Vagina (tissue), 2 donors: ENCODE measurements at places on chromosomes 12 and 14.

GRCh38 chr12:13851828-13852227 lies 129.6 kb downstream of the GRIN2B start:
- no peak for DNase-seq

DNA sequence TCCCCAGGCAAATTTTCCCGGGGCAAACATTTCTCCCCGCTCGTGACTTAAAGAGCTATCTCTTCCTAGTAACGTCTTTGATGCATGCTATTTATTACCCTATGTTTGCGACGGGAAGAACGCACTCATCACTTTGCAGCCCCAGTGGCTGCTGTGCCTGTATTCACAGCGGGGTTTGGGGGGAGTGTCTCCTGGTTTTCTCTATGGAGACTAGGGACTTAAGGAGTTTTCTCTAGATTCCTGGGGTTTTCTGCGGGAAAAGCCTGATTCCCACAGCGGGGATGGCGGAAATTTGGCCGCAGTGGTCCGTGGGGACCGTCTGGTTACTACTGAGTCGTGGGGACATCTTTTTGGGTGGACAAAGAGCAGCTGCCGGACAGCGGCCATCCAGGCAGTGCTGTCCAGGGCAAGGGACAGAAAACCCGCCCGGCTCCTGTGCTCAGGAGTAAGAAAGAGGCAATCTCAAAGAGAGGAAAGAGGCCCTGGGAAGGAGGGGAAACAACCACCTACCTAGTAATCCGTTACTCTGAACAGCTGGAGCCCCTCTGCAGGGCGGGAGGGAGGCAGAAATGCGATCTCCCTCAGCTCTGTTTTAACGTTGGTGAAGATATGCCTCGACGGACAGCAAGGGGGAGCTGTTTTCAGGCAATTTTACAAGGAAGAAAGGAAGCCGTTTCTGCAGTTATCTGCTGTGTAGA lies 771 bp upstream of the AVPR1A start:
- DNase-seq = no peak

DNA sequence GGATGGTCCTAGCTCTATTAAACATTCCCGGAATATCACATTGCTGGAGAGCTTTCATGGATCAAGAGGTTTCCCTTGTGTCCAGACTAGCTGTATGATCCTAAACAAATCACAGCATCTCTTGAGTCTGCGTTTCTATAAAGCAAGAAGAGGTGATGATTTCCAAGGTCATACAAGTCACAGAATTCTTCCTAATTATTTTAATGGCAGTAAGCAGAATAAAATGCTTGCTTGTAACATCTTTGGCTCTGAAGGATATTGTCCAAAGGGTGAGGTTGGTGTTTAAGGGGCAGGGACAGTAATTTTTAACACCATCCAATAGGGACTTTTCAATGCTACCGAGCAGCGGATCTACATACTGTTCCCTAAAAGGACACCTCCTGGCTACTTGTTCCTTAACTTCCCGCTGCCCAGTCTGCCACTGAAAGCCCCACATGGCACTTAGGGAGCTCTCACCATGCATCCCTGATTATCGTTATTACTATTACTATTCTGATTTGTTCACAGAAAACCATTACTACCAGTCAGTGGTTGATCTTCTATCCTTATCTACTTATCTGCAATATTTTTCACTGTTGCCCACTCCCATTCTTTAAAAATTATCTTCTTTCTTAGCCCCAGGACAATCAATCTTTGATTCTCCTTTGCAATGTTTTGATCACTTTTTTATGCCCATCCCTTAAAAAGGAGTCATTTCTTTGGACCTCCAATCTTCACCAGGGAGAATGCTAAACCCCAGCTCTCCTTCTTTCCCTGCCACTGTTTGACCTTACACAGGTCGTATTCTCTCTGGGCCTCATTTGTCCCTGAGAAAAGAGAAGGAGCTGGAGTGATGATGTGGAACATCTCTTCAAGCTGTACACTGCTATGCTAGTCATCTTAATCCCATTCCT lies 4.0 kb upstream of the PCED1B start:
- no peak for DNase-seq

GRCh38 chr14:75252254-75252837 lies 26.3 kb upstream of the FOS start:
- DNase-seq = no peak

DNA sequence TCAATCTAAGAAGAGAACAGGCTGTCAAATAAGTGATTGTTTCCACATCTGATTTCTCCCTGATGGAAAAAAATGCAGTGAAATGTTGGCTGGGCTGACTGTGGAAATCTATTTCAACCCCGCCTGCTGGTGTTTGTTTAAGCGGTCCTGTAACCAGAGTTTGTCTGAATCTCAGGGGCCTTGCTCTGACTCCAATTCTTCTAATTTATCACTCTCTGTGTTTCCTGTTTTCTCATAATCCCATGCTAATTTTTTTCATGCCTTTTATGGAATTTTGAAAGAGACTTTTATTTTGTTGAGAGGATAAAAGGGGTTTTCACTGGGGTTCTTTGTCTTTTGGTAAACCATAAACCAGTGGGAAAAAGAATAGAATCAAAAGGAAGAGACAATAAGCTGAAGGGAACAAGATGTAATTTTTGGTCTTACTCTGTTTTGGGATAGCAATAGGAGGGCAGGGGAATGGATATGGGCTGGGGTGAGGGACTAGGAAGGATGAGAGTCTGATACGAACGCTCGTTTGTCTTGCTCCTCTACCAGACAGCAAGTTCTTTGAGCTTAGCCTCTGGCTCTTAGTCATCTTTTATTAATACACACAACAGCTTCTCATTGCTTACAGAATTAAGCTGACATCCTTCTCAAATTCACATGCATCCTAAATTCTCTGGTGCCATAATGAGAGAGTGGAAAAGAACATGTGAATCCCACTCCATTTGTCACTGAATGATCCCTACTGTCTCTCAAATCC lies 8.0 kb upstream of the MGP start:
- DNase-seq = no peak

DNA sequence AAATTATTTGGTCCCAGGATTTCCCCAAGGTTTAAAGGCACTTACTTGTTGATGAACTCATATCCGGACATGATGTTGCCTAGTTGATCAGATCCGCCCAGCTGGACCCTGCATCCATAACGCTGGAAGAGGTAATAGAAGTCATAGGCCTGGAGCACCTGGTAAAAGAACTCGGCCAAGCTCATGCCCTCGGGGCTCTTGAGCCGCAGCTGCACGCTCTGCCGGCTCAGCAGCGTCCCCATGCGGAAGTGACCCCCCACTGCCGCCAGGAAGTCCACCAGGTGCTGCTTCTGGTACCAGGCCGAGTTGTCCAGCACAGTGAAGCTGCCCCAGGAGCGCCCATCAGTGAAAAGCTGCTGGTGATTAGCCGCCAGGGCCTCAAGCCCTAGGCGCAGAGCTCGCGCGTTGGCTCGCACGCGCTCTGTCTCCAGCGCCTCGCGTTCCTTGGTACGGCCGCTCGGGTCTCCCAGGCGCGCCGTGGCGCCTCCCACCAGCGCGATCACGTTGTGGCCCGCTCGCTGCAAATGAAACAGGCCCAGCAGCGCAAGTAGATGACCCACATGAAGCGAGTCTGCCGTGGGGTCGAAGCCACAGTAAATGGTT lies 545 bp downstream of the YARS2 start:
- no peak for DNase-seq

- DNase-seq = no peak
Measured at GRCh38 chr12:51864833-51865670, 16.5 kb upstream of the FIGNL2 start.

- no peak for DNase-seq
Measured at GRCh38 chr12:42779186-42779859, 189.8 kb upstream of the PRICKLE1 start.

GRCh38 chr14:70655110-70655826 lies 13.6 kb downstream of the TTC9 start:
- no peak for DNase-seq

DNA sequence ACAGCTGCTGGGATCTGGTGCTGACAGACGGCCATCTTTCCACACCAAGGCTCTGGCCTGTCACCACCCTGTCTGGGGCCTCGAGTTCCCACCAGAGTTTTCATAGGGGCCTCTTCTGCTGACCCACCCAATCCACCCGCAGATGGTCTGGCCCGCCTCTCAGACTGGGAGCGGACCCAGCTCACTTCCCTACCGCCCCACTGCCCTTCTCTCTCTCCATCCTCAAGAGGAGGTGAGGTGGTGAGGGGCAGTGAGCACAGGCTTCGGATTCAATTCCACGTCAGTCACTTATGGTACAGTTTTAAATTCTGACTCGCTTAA lies 12.3 kb upstream of the RPS6KL1 start:
- DNase-seq = no peak

DNA sequence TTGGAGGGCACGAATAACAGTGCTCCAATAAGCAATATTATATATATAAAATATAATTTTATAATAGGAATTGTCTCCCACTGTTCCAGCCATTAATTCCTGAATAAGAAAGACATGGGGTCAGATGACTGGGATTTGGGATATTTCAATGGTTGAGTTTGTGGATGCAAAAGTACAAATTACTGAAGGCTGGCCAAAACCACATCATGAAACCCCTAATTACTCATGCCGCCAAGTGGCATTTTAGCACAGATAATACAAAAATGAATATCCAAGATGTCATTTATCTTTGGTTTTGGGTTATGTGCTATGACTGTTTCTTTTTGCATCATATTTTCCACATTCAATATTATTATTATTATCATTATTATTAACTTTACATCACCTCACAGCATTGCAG lies 261.4 kb upstream of the TBX3 start:
- no peak for DNase-seq

- no peak for DNase-seq
Measured at GRCh38 chr14:46008348-46008747, 643.2 kb downstream of the RPL10L start.

DNA sequence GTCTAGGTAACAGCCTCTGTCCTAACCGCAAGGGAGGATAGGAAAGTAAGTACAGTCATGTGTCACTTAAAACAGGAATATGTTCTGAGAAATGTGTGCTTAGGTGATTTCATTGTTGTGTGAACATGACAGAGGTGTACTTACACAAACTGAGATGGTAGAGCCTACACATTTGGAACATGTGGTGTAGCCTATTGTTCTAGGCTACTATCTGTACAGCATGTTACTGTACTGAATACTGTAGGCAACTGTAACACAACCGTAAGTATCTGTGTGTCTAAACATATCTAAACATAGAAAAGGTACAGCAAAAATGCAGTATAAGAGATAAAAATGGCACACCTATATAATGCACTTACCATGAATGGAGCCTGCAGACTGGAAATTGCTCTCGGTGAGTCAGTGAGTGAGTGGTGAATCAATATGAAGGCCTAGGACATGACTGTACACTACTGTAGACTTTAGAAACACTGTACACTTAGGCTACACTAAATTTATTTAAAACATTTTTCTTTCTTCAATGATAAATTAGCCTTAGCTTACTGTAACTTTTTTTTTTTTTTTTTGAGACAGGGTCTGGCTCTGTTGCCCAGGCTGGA lies 13.2 kb upstream of the MDM2 start:
- no peak for DNase-seq

GRCh38 chr12:106301241-106301610 lies 1.3 kb upstream of the TCP11L2 start:
- no peak for DNase-seq

DNA sequence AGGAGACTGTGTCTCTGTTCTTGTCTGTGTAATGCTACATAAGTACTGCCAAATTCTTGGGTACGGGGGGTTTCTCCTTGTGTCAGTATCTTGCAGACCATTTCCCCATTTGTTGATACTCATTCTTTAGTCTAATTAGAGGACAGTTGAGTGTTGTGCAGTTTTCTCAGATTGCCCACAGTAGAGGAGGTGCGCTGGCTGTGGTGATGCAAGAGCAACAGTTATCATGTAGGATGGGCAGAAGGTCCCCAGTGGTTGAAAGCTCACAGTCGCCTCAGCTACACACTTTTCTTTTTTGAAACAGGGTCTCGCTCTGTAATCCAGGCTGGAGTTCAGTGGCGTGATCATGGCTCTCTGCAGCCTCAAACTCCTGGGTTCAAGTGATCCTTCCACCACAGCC lies 37.8 kb upstream of the ATP2A2 start:
- DNase-seq = no peak

- DNase-seq = no peak
Measured at GRCh38 chr14:80346395-80346794, 135.1 kb upstream of the DIO2 start.

DNA sequence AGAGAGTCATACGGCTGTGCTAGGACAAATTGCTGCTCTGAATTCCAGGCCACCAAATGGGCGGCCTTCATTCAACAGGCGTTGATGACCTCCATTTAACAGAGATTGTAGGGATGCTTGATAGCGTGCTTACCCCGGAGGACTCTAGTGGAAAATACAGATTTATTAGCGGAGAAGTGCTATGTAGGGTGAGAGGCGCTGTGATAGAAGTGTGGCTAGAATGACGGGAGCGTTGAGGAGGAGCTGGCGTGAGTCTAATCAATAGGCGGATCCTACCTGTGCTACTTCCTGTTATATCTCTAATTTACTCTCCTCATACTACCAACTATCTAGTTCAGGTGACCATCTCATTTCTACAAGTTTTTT lies 668 bp downstream of the MRPS35 start:
- no peak for DNase-seq

GRCh38 chr12:117526757-117527478 lies 165.5 kb upstream of the NOS1 start:
- no peak for DNase-seq

- no peak for DNase-seq
Measured at GRCh38 chr14:100423317-100424010, 100.3 kb downstream of the SLC25A47 start.

GRCh38 chr12:65497660-65498059 lies 219.2 kb downstream of the MSRB3 start:
- DNase-seq = no peak

GRCh38 chr14:31949709-31950108 lies 127.4 kb upstream of the ARHGAP5 start:
- DNase-seq = no peak

DNA sequence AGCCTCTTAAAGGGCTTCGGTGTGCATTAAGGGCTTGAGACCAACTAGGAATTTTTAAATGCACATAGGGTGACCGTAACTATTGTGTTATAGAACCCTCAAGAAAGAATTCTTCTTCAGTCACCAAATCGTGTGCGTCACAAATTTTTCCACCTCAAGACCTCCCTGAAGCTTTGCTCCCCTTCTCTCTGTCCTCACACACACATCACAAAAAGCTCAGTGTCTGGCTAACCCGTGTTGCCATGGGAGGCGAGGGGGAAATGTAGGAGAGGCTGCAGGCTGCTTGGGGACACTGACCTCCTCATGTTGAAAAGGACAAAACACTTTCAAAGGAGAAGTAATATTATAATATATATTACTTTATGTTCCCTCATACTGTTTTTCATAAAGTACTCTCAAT lies 10.6 kb downstream of the SSPN start:
- no peak for DNase-seq

DNA sequence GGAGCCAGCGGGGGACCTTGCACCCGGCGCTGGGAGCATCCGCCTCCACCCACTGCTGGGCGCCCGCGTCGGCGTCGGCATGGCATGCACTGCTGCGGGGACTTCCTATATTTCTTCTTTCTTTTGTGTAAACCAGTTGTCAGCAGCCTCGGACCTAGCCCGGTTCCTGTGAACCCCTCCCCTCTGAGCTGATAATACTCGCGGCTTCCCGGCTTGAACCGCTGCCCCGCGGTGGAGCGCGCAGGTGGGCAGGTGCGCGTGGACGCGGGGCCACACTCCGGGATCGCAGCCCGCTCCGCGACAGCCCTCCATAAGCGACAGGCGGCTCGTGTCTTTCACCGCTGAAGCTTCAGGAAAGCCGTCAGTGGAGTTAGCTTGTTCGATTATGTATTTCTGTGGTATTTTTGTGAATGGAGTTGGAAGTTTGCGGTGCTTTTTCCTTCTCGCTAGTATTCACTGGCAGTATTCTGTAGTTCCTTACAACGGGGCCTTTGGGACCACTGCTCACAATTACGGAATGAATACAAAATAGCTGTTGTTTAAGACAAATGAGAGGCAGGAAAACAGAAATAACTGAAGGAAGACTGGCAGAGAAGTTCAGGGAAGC lies 870 bp downstream of the BMAL2 start:
- DNase-seq = no peak
